ENCODE measurements at places on chromosomes 2 and 18.

DNA sequence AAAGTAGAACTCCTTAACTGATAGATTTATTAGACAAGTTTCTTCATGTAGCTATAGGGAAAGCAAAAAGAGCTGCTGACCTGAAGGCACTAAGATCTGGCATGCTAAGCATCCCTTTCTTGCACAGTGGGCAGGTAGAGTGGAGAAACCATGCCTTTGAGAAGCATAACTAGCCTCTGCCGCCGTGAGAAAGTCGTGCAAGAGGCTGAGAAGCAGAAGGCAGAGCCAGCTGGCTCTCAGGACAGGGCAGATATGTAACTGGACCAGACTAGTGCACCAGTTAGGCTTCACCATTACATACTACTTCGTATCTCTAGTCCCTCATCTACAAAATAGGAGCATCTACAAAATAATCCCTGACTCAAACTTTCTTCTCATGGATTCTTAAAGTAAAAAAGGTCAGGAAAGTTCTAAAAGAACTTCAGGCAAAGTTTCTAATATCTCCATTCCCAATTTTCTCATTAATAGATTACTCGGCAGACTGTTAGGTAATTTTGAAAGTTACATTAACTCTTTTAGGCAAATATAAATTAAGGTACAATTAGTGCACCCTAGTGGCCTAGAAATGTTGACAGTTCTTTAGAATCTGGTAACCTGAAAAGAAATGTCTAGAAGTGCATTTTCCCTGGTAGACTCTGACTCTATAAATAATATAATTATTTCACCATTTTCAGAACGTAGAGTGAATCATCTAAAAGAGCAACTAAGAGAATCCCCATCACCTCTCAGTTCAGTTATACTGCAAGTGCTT lies 10.3 kb downstream of the ERBB4 start:
- no peaks in the 10 kb centered on the region for H3K36me3 ChIP-seq
- H3K4me1 ChIP-seq = no peaks in the 10 kb centered on the region
- no peak overlapping the region for H3K27ac ChIP-seq
- H3K27me3 ChIP-seq = no peaks in the 10 kb centered on the region
- H3K4me3 ChIP-seq = no peak overlapping the region

GRCh38 chr2:196160101-196160500 lies 11.3 kb downstream of the STK17B start:
- H3K27ac ChIP-seq = peak overlapping the region; percentile 80
- H3K4me1 ChIP-seq = peaks cover 71% of the 10 kb centered on the region
- H3K4me3 ChIP-seq = peak overlapping the region; percentile 74
- no peaks in the 10 kb centered on the region for H3K27me3 ChIP-seq
- DNase-seq = peak; percentile 74

- H3K27ac ChIP-seq = no peak overlapping the region
- DNase-seq = no peak
- H3K4me1 ChIP-seq = no peaks in the 10 kb centered on the region
These were observed 84.6 kb downstream of the COLEC12 start for GRCh38 chr18:415617-416612.

GRCh38 chr2:234107861-234108260 lies 57.4 kb downstream of the SPP2 start:
- DNase-seq = no peak
- H3K27ac ChIP-seq = no peak overlapping the region
- peaks cover 11% of the 10 kb centered on the region for H3K27me3 ChIP-seq
- H3K36me3 ChIP-seq = no peaks in the 10 kb centered on the region

DNA sequence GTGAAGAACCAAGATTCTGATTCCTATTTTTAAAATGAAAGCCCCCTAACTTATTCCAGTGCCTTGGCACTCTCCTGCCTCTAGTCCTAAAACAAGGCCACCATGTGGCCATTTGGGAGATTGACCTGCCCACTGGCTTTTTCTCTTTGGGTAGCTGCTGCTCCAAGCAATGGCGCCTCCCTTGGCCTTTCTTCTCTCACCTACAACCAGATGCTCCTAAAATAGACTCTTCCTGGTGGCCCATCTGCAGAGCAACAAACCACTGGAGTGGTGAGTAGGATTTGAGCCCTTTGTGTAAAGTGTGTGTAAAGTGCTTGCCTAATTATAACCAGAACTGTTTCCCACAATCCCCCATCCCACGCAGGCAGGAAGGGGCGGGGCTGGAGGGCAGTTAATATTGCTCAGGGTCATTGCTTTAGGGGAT lies 114.2 kb downstream of the FHOD3 start:
- DNase-seq = no peak
- H3K27ac ChIP-seq = no peak overlapping the region
- H3K4me1 ChIP-seq = no peaks in the 10 kb centered on the region
- no peaks in the 10 kb centered on the region for H3K27me3 ChIP-seq
- no peaks in the 10 kb centered on the region for H3K36me3 ChIP-seq

DNA sequence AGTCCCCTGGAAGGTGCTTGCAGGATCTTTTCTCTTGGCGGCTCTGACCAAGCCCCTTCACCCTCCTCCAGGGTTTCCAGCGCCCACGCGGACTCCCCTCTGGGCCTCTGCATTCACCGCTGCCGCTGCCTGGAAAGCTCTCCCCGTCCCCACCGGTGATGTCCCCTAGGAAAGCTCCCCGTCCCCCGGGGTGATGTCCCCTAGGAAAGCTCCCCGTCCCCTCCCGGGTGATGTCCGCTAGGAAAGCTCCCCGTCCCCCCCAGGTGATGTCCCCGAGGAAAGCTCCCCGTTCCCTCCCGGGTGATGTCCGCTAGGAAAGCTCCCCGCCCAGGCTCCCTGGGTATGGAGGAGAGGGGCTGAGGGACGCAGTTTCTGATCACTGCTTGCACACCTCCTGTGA lies 27.9 kb downstream of the ZAP70 start:
- peaks cover 68% of the 10 kb centered on the region for H3K36me3 ChIP-seq
- H3K4me3 ChIP-seq = no peak overlapping the region

DNA sequence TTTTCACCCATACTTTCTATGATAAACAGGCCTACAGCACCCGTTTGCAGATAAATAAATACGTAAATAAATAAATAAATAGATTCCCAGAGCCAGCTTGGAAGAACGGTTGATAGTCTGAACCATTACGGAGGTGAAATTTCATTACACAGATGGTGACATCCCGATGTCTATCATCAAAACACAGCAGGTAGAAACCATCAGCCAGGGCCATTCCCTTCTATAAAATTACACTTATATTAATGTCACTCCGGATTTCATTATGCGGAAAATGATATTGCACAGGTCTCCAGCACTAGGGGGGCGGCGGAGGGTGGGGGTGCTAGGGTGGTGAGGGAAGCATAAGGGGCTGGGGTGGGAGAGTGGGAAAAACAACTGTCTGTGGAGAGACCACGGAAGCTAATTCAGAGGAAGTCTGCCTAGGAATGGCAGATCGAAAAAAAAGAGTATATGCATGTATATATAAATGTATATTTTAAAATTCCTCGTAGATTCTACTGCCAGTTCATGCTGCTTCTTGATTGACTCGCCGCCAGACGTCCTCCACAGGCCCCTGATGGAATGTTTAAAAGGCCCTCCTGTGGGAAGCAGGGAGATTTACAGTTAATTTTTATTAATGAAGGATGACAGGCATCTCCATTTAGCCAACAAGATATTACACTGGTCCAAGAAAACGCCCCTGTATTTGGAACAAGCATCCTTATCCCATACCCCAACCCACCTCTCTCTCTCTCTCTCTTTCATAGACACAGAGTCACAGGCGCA lies 1906.0 kb upstream of the PIK3C3 start:
- no peak for DNase-seq
- no peaks in the 10 kb centered on the region for H3K4me1 ChIP-seq
- H3K36me3 ChIP-seq = no peaks in the 10 kb centered on the region
- H3K27me3 ChIP-seq = no peaks in the 10 kb centered on the region
- H3K27ac ChIP-seq = no peak overlapping the region
- no peak overlapping the region for H3K4me3 ChIP-seq

DNA sequence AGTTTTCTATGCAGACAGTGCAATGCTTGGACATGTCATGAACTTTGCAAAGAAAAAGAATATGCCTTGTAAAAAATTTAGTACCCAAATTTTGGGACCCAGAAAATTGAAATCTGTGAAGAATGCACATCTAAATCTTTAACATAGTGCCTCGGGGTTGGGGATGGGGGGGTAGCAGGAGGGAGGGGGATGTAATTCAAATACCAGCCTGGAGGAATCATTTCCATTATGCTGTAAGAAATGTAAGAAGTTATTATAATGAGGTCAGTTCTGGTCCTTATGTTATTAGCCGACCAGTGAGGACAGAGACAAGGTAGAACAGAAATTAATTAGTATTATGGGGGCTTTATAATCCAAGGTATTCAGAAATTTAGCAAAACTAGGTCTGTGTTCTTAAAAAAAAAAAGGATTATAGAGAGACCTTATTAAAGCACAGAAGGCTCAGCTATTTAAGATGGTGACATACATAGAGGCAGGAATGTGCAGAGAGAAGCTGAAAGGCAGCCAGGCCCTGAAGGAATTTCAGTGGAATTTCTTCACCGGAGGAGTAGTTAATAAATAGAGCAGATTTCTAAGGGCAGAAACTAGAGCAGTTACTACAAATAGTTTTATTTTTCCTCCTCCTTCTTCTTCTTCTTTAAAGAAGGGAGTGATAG lies 89.0 kb upstream of the RBMS1 start:
- H3K4me3 ChIP-seq = no peak overlapping the region
- H3K27ac ChIP-seq = no peak overlapping the region
- no peaks in the 10 kb centered on the region for H3K36me3 ChIP-seq
- H3K4me1 ChIP-seq = peaks cover 2% of the 10 kb centered on the region
- H3K27me3 ChIP-seq = no peaks in the 10 kb centered on the region

GRCh38 chr2:120576509-120577474 lies 158.9 kb upstream of the GLI2 start:
- no peaks in the 10 kb centered on the region for H3K4me1 ChIP-seq
- no peak overlapping the region for H3K4me3 ChIP-seq
- peaks cover 21% of the 10 kb centered on the region for H3K27me3 ChIP-seq
- H3K27ac ChIP-seq = no peak overlapping the region
- no peaks in the 10 kb centered on the region for H3K36me3 ChIP-seq

- DNase-seq = no peak
- no peaks in the 10 kb centered on the region for H3K36me3 ChIP-seq
- H3K4me1 ChIP-seq = no peaks in the 10 kb centered on the region
- H3K27me3 ChIP-seq = no peaks in the 10 kb centered on the region
These were observed 142.0 kb downstream of the PRKCE start for GRCh38 chr2:45793305-45793962.

GRCh38 chr2:134999521-134999920 lies 47.7 kb downstream of the MAP3K19 start:
- no peak overlapping the region for H3K4me3 ChIP-seq
- H3K36me3 ChIP-seq = no peaks in the 10 kb centered on the region
- H3K4me1 ChIP-seq = peaks cover 3% of the 10 kb centered on the region
- DNase-seq = no peak
- H3K27ac ChIP-seq = no peak overlapping the region
- peaks cover 11% of the 10 kb centered on the region for H3K27me3 ChIP-seq

DNA sequence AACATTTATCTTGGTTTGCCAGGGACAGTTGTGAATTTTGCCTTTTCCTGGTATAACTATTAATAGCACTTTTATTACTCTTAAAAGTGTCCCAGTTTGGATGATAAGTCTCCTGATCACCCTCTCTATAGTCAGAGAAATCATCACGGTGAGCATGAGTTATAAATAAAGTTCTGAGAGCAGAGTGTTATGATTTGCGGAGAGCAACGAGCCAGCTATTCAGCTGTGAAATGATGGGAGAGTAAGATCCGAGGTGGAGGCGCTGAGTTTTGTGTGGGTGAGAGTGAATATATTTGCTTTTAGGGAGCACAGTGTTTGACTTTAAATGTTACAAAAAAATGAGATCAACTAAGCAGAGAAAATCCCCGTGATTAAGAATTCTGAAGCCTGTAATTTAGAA lies 179.6 kb downstream of the DSC3 start:
- H3K4me3 ChIP-seq = no peak overlapping the region
- H3K4me1 ChIP-seq = no peaks in the 10 kb centered on the region
- H3K36me3 ChIP-seq = no peaks in the 10 kb centered on the region
- no peak for DNase-seq
- H3K27ac ChIP-seq = no peak overlapping the region
- no peaks in the 10 kb centered on the region for H3K27me3 ChIP-seq

DNA sequence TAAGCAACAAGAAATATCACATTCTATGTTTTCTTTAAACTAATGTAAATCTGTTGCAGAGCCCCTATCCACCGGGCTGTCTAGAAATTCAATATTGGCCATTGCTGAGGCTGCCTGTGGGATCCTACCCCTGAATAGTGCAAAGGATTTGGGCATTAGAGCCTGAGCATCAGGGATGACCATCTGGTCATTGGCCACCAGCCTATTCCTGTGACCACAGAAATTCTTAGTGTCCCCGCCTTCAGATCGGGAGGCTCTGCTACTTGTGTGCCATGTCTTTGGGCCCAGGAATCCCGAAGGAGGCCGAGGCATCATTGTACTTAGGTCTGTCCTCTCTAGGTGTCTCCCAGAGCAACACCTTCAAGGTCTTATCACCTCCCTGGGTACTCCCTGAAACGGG lies 73.8 kb downstream of the HRH4 start:
- H3K27ac ChIP-seq = no peak overlapping the region
- no peak for DNase-seq
- no peak overlapping the region for H3K4me3 ChIP-seq
- peaks cover 40% of the 10 kb centered on the region for H3K27me3 ChIP-seq
- H3K36me3 ChIP-seq = no peaks in the 10 kb centered on the region
- H3K4me1 ChIP-seq = no peaks in the 10 kb centered on the region

- DNase-seq = peak; percentile 51
- peaks cover 39% of the 10 kb centered on the region for H3K27me3 ChIP-seq
- peaks cover 13% of the 10 kb centered on the region for H3K4me1 ChIP-seq
- H3K36me3 ChIP-seq = no peaks in the 10 kb centered on the region
- no peak overlapping the region for H3K4me3 ChIP-seq
- no peak overlapping the region for H3K27ac ChIP-seq
These were observed 6.6 kb upstream of the CYP27C1 start for GRCh38 chr2:127226520-127227263.

DNA sequence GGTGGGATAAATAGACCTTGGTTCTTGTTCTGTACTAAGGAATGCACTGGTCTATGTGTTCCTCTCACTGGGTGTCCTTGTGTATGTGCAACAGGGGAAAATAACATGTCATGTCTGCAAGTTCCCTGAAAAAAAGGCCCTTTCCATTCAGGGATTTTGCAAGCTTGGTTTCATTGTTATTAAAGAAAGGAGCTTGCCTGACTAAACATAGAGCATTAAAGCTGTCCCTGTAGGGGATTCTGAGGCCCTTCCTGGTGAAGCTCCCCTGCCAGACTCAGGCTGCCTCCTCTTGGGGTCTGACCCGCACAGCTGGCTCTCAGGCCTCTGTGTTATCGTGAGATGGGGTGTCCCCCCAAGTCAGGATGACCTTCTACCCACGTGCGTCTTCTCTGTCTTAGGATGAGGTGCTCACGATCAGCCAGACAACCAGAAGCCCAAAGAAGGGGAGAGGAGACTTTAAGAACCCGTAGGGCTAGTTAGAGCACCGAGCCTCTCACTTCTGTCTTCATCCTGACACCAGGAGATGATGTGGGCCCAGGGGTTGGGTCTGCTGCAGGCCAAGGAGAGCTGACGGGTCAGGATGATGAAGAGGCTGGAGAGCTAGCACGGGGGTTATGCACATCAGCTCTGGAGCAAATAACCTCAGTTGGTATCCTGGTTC lies 21.2 kb downstream of the CAPG start:
- peaks cover 10% of the 10 kb centered on the region for H3K4me1 ChIP-seq
- H3K27ac ChIP-seq = peak overlapping the region; percentile 15
- H3K36me3 ChIP-seq = peaks cover 39% of the 10 kb centered on the region
- no peak overlapping the region for H3K4me3 ChIP-seq

GRCh38 chr2:140873915-140874531 lies 1256.8 kb downstream of the LRP1B start:
- H3K4me1 ChIP-seq = no peaks in the 10 kb centered on the region
- H3K27me3 ChIP-seq = no peaks in the 10 kb centered on the region
- DNase-seq = no peak
